ENCODE measurements at places on chromosomes 13 and 19.
A peak's percentile ranks its signal among the peaks of the same experiment; 100 is the strongest.

DNA sequence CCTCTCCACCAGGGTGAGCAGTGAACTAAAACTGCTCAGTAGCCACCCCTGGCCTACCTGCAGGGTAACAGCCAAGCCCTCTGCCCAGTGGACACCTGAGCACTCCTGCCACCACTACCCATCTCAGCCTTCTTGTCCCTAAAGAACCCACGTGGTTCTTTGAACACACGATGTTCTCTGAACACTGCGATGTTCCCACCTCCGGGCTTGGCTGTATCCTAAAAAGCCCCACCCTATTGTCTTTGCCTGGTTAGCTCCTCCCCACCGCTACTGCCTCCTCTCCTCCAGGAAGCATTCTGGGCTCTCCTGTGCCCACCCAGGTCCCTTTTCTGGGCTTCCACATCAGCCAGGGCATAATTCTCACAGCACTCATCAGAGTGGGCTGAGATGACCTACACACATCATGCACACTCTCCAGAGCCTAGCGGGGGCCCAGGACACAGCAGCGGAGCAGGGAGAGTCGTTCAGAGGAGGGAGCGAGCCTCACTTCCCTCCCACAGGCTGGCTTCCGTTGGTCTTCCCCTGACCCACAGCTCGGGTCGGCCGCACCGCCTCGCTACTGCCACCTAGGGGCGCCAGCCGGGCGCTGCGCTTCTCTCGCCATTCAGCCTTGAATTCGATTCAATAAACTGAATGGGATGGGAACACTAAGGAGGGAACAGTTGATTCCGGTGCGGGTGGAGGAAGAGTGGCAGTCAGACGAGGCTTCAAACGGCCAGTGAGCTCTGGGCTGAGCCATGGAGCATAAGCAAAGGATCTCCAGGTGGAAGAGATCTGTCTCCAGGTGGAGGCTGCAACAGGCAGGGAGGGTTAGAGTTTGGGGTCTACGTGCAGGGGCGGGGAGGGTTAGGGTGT, 3.2 kb downstream of the ELAVL1 start:
- DNase-seq: peak; percentile 56

GRCh38 chr19:32302778-32303177, 42.6 kb upstream of the ZNF507 start:
- DNase-seq: no peak

DNA sequence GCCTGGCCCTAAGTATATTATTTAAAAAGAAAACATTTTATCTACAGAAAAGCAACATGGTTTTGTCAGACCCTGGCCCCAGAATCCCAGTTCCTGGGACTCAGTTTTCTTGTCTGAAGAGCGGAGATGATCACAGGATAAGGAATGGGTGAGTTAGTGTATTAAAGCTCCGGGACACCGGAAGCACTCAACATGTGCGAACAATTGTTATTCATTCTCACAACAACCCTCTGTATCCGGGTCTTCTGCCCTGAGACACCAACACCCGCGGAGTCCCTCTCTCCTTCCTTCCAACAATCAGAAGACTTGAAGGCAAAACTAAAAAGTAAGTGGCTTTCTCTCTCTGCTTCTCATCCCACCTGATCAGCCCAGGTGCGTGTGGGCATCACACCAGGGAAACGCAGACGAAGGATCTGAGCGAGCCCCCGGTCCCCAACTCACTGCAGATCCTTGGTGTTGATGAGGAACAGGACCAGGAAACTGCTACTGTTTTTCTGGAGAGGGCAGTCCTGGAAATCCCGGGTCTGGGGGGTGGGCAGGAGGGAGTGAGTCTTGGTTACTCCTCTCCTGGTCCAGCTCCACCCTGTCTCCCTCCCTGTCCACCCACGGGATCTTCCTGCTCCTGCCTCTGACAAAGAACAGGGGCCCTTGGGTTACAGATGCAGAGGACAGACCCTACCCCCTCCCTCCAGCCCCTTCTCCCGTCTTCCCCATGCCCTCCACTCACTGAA, 2.0 kb downstream of the GPR108 start:
- no peak for DNase-seq

GRCh38 chr19:44607049-44607448, 6.3 kb upstream of the IGSF23 start:
- no peak for DNase-seq

DNA sequence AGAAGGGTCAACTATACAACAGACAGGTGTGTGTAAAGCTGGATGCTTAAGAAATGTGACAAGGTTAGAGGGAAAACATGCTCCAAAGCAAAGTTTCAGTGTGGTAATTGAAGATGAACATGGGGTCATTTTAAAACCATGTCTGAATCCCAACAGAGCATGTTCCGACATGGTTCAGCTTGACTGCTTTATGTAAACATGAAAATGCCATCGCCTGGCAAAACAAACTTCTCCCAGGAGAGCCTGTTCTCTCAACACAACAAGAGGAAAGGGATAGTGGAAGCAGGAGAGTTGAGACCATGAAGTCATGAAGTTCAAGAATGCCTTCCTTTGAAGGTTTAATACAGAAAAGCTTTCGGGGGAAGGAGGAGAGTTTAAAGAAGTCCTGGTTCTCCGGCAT, 85.8 kb downstream of the EPSTI1 start:
- no peak for DNase-seq
